Cerebellum (tissue), 4 donors: ENCODE measurements at places on chromosomes 4 and X.

GRCh38 chr4:28167411-28167810 lies 1306.8 kb downstream of the STIM2 start:
- DNase-seq, result no peak

DNA sequence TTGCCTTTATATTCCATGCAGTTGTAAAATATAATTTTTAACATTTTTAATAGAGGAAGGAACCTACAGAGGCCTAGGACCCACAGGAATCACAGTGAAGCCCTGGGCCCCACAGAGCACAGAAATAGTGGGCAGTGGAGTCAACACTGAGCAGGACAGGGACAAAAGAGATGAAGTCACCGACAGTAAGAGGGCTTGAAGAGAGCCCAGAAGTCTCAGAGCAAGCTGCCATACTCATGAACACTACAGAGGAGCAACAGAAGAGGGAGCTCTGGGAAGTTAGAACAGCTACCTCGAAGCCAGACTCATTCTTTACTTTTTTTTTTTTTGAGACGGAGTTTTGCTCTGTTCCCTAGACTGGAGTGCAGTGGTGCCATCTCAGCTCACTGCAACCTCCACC lies 149.3 kb upstream of the TENM3 start:
- no peak for DNase-seq

GRCh38 chrX:134418317-134419113 lies 41.5 kb upstream of the HPRT1 start:
- no peak for DNase-seq

DNA sequence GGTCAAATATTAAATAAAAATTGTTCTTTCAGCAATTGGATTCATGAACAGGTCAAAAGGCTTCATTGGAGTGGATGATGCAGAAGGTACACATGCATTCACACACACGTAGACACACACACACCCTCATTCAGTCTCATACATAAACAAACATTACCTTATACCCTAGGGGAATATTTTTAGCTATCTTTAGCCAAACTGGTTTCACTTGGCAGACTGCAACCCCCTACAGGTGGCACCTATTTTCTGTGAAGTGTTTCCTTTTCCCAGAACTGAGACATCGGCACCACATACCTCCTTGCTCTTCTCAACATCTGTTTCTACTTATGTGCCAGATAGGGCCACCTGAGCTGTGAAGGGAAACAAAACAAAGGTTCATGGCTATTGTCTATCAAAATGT lies 18.5 kb upstream of the KDR start:
- no peak for DNase-seq

DNA sequence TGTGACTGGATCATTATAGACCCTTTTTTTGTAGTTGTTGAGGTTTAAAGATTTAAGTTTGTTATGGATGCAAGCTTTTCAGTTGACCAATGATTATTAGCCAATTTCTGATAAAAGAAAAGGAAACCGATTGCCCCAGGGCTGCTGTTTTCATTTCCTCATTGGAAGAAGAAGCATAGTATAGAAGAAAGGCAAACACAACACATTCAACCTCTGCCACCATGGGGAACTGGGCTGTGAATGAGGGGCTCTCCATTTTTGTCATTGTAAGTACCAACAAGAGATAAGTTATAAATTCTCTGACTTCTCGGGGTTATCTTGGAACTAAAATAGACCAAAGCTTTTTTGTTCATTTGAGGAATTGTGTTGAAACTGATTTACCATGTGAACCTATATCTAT lies at the start of gene CYBB:
Gene CYBB, plus strand, starts transcription at position 203 of the 400 bp plus-strand sequence. Its CDS starts 19 bp downstream, at position 222.
- no peak for DNase-seq

- no peak for DNase-seq
These were observed 34.4 kb upstream of the CCDC160 start for GRCh38 chrX:134202561-134202960.

- DNase-seq, result no peak
These were observed 12.5 kb downstream of the L1CAM start for GRCh38 chrX:153873282-153874084.

- DNase-seq, result no peak
These were observed 2.7 kb downstream of the FOXO4 start for GRCh38 chrX:71098302-71098701.

DNA sequence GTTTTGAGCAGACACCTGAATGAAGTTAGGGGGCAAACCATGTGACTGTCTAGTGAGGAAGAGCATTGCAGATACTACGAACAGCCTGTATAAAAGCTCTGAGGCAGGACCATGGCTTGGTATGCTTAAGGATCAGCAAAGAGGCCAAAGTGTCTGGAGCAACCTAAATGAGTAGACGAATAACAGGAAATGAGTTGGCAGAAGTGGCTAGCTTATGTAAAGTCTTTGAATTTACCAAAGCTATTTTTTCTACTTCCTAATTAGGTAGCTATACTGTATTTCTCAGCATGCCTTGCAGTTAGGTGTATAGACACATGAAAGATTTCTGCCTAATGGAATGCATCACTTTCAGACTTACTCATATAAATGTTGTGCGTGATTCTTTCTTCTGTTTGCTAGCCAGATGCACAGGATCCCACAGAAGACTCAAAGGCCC lies 9.3 kb upstream of the GPRIN3 start:
- DNase-seq, result no peak
